ENCODE measurements at places on chromosomes 2 and 18.

GRCh38 chr2:14297906-14298305 lies 334.6 kb upstream of the LRATD1 start:
- no peak for DNase-seq

GRCh38 chr18:32349728-32350395 lies 120.8 kb downstream of the GAREM1 start:
- DNase-seq, result no peak

DNA sequence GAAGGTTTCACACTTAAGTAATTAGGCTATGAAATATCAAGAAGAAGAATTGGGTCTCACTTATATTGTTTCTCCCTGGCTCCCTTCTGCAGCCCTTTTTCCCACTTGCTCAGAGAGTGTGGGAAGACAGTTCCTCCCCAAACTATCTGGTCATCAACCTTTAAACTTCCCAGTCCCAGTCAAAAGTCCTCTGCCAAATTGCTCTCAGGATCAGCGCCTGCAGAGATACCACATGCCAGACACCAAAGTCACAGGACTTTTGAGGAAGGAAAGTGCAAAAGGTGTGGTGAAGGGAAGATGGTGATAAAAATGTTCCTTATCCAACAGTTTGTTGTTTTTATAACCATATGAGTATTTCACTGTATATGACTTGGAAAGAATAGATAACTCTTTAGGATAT lies 51.3 kb downstream of the DLGAP1 start:
- no peak for DNase-seq

- no peak for DNase-seq
Measured at GRCh38 chr2:168490946-168491605, 35.0 kb downstream of the CERS6 start.

DNA sequence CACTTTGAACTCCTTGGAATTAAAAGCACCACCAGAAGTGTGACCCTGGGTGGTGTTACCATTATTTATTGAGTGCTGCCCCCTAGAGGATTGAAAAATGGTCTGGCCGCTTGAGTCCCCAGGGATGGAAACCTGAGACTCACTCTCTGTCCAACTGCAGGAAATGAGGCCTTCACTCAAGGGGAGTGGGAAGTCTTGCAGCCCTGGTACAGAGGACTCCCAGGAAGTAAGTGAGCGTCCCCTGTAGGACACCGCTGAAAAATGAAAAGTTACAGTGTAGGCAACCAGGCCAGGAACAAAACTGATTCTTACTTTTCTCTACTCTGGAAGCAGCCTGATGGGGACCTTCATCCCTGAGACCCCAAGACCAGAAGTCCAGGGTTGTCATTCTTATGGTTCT lies 2.2 kb upstream of the NRP2 start:
- DNase-seq, result no peak

DNA sequence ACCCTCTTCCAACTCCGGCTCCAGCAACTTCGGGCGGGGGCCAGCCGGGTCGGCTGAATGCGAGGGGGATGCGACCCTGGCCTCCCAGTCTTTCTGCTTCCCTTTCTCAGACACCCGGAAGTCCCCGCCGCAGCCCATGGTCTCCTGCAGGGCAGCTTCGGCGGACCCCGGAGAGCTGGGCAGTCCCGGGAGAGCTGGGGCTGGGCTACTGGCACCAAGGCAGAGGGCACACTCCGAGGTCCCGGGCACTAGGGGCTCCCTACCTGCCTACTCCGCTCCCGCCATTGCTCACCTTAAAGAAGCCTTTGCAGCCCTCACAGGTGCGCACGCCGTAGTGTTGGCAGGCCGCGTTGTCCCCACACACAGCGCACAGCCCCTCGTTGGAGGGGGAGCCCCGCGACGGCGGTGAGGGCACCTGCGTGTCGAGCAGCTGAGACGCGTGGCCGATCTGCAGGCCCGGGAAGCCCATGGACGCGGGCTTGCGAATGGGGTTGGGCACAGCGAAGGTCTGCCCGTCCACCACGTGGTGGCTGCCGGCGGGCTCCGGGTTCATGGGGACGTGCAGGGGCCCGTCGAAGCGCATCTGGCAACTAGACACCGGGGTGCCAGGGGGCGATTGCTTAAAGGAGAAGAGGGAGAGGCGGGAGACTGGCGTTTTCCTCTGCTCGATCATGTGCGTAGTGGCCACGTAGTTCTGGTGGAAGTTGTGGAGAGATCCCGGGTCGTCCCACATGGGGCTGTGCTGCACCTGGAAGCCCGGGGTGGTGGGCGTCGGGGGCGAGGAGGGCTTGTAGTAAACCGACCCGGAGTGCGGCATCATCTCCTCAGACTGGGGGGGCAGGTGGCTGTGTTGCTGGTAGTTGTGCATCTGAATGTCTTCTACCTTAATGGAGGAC lies 3.2 kb downstream of the NR4A2 start:
- no peak for DNase-seq

GRCh38 chr2:158498749-158499136 lies 42.0 kb downstream of the PKP4 start:
- DNase-seq, result no peak

- no peak for DNase-seq
Measured at GRCh38 chr18:58105888-58106260, 61.8 kb downstream of the NEDD4L start.

DNA sequence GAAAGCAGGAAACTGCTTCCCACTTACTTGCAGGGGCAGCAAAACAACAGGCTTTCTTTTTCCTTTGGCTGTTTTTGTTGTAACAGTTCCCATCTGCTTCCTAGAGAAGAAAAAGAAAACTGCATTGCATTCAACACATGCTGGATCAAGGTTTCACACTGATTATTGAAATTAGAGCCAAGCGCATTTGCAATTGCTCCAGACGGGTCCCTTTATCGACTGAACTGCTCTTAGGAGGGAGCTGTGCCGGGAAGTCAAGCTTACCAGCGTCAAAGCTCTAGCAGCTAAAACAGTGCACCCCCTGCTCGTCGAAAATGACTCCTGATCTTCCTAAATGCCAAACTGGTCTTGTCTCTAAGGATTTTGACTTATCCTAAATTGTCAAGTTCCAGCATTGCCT lies 164.0 kb upstream of the SESTD1 start:
- DNase-seq, result no peak

DNA sequence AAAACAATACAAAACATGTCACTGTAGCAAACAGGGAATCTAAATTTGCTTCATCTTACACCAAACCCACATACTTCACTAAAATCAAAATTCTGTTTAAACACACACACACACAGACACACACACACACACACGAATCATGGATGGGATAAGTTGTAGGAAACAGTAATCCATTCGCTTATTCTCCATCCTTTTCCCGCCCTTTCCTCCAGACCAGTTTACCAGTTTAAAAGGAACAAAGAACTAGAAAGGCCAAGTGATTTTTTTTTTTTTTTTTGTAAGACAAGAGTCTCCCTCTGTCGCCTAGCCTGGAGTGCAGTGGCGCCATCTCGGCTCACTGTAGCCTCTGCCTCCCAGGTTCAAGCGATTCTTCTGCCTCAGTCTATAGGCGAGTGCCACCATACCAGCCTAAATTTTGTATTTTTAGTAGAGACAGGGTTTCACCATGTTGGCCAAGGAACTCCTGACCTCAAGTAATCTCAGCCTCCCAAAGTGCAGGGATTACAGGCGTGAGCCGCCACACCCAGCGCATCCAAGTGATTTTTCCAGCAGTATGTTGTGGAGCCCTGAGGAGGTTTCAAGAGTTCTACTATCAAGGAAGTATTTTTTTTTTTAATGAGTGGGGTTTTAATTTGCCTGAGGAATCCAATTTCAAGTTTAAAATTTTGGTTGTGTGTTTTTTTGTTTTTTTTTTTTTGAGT lies 5.7 kb downstream of the PSME4 start:
- DNase-seq, result no peak

DNA sequence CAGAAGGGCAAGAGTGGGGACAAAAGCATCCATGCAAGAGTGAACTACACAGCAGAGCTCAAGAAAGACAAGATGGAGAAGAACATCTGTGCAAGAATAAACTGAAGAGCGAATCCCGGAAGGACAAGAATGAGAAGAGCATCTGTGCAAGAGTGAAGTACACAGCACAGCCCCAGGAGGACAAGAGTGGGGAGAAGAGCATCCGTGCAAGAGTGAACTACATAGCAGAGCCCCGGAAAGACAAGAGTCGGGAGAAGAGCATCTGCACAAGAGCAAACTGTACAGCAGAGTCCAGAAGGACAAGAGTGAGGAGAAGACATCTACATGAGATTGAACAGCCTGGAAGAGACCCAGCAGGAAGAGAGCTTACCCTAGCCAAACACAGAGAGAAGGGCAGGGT lies 284.6 kb downstream of the PIEZO2 start:
- no peak for DNase-seq

DNA sequence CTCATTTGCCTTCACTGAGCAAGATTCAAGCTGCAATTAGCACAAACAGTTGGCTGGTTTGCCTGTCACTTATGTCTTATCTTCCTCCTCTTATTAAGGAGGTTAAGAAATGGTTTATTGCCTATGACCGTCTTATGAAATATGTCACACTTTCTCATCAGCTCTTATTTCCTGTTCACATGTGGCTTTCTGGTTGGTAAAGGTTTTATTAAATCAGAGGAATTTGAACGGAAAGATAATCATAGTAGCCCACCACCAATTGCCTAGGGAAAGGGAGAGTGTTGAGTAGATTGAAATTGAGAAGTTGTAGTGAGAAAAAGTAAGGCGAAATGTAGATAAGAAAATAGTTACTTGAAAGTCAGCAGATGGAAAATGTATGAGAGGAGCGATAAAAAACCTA lies 4.2 kb upstream of the IL1R1 start:
- no peak for DNase-seq

GRCh38 chr2:218878926-218879761 lies 1.5 kb upstream of the WNT10A start:
- no peak for DNase-seq

DNA sequence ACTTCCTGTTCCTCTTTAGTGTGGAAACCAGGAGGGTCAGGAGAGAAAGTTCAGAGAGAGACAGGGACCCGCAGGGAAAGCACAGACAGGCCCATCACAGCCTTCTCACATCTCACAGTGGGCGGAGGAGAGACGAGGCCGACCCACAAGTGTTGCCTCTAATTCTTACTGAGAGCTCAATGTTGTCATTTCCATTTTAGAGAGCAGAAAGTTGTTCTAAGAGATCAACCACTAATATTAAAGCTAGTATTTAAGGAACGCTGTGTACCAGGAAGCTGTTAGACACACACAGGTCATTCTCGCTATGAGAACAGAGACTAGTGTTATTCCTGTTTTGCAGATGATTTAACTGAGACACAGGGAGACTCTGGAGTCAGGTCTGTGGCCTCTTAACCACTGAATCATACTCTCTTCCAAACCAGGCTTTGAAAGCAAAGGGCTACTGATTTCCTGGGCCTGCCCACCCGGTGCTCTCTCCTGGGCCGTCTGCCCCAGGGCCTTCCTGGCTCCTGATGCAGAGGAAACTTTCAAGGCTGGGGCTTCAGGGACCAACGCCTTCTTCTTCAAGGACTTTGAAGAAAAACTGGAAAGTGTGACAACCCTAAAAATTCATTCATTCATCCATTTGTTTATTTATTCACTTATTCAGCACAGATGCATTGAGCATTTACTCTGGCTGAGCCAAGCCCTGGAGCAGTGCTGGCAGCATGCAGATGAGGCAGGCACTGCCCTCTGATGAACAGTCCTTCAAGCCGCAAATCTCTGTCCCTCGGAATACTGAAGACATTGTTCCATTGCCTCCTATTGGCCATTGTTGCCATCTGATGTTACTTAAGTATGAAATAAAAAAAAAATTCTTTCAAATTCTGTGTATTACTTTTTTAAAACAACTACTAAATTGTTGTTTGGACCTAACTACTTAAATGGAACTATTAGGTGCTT lies 37.2 kb upstream of the BIN1 start:
- DNase-seq, result no peak

DNA sequence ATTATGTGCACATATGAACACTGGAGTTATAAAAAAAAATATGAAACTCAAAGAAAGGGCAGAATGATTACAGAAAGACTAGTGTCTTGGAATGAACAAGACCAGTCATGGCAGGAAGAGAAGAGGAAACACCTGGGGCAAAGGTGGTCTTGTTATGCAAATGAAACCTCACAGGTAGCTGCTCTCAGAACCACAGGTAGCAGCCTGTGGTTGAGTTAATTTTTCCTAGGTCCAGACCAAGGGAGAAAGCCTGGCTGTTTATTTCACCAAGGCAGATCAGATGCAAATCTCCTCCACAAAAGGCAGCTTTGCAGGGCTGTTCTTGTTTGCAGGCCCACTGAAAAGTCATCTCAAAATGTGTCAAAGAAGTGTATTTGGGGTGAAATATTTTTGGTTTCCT lies 785.8 kb downstream of the RNF144A start:
- DNase-seq, result no peak

DNA sequence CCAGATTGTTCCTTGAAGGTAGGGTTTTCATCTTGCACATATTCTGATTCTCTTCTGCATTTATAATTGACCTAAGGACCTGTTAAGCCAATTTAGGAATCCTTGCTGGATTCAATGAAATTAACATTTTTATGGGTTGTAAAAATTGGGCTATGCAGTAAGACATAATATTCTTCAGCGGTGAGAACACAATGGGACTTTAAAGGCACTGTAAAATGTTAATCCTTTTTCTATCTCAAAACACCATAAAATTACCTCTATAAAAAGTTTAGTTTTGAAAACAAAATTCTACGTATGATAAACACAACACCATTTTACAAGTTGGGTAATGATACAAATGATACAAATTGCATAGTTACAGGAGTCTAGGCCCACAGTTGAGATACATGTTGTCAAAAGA lies 169.2 kb upstream of the DTNA start:
- no peak for DNase-seq

DNA sequence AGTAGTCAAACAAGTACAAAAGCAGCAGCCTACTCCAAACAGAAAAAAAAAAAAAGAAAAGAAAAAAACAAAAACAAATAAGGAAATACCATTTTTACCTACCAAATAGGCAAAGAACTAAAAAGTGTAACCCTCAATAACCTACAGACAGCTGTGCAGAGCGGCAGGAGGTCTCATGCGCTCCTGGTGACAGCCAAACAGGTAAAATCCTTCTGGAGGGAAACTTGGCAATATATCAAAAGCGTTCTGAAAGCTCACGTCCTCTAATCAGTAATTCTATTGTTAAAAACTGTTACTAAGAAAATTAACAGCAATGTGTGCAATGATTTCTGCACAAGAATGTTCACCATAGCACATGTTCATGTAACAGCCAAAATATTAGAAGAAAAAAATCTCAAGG lies 105.6 kb downstream of the AFF3 start:
- no peak for DNase-seq

- no peak for DNase-seq
Measured at GRCh38 chr2:128681507-128681906, 362.8 kb upstream of the HS6ST1 start.

DNA sequence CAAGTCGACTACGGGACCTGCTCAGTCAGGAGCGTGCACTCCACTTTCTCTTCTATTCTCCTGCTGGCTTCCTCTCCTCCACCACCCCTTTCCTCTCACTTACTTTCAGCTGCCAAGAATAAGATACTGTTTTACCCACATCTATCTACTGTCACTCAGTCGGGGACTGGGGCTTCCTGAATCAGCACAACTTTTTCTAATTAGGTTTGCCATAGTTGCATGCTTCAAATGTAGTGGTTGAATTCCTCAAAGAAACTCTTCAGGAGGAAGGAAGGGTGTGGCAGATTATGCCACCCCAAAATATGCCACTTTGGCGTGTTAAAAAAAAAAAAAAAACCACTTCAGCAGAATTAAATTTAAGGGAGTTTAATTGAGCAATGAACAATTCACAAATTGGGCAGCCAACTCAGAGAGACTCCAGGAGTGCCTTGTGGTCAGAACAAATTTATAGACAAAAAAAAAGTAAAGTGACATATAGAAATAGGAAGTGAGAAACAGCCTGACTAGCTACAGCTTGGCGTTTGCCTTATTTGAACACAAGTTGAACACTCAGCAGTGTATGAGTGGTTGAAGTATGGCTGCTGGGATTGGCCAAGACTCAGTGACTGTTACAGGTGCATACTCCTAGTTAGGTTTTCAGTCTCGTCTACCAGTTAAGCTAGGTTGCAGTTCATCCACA lies 32.5 kb upstream of the RMDN2 start:
- no peak for DNase-seq

Measured in stimulated activated CD8-positive, alpha-beta memory T cell treated with anti-CD3 and anti-CD28 coated beads, Interleukin-2, amount 100 ng/mL, for 1 hour (primary cell).